Peyer's patch (tissue), 4 donors: ENCODE measurements at places on chromosomes 7 and 10.

DNA sequence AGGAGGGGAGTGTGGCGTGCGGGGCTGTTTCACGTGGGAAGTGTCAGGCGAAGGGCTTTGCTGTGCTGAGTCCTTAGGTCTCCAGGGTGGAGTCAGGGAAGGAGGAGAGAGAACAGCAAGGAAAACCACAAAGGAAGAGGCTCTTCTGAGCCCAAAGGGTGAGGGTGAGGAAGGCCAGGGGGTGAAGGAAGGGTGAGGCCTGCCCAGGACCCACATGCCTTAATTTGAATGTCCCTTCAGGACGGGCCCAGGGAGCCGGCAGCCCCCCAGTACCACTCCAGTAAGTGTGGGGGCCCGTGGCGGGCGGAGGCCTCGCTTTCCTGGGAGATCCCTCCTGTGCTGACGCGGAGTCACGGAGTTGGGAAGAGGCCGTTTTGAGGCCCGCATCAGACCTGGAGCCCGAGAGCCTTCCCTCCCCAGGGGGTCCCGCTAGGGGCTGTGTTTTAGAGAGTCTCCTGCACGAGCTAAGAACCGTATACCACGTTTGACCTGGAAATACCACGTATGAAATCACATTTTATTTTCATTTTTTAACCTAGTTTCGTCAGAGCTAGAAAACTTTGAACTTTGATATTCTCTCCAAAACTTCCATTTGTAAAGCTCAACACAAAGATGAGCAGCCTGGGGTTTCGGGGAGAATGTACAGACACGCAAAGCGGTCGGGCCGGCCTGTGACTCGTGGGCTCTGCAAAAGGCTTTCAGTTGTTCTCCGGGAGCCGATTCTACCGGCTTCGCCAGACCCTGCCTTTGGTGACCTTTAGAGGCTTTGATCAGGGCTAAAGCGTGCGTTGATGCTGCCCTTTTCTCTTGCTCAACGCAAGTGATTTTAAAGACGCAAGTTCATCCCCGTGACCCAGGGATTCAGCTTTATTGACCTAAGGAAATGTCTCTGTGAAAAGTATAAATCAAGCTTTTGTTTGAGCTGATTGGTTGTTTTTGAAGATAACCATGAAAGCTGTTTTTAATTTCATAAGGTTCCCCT, 23.6 kb upstream of the TTYH3 start:
- DNase-seq, result no peak
- no peaks in the 10 kb centered on the region for H3K27me3 ChIP-seq
- no peak overlapping the region for H3K4me3 ChIP-seq

GRCh38 chr7:92802406-92802805, 34.0 kb downstream of the CDK6 start:
- H3K4me3 ChIP-seq, result no peak overlapping the region
- H3K27ac ChIP-seq, result no peak overlapping the region
- H3K27me3 ChIP-seq, result no peaks in the 10 kb centered on the region
- no peaks in the 10 kb centered on the region for H3K36me3 ChIP-seq

DNA sequence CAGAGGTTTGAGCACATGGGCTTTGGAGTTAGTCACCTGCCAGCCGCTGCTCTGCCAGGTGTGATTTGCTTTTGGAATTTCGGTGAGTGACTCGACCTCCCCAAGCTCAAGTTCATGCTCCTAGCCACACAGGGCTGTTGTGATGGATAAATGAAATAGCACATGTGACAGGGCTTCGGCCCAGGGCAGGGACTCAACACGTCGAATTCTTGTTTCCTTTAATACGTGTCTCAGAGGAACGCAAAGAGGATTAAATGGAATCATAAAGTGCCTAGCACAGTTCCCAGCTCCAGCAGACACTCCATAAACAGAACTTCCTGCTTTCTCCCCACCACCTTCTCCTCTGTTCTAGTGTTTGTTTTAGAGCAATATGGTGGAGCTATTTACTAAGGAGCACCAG, 88.3 kb upstream of the CHST15 start:
- H3K27me3 ChIP-seq, result no peaks in the 10 kb centered on the region
- no peak overlapping the region for H3K27ac ChIP-seq
- no peak for DNase-seq
- H3K4me3 ChIP-seq, result no peak overlapping the region
- no peaks in the 10 kb centered on the region for H3K36me3 ChIP-seq

GRCh38 chr7:129431911-129432643, 2.2 kb upstream of the STRIP2 start:
- peaks cover 5% of the 10 kb centered on the region for H3K4me1 ChIP-seq
- H3K4me3 ChIP-seq, result no peak overlapping the region
- H3K27me3 ChIP-seq, result no peaks in the 10 kb centered on the region
- DNase-seq, result no peak

DNA sequence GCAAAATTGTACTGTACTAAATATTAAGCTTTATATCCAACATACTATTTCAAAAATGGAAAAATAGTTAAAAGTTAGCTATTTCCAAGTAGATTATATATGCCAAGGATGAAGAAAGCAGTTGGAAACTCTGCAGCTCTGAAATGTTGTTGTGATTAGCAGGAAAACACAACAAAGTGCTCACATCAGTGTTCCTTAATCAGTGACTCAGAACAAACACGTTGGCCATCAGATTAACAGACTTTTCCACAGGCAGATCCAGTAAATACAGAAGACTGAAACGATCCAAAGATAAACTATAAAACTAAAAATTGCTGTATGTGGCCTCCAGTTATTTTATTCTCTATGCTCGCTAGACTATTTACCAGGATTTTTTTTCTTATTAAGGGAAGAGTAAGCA, 99.6 kb upstream of the SEMA3D start:
- H3K36me3 ChIP-seq, result no peaks in the 10 kb centered on the region
- H3K4me3 ChIP-seq, result no peak overlapping the region
- H3K27me3 ChIP-seq, result no peaks in the 10 kb centered on the region
- DNase-seq, result no peak
